ENCODE measurements at places on chromosomes 6 and 20.

GRCh38 chr6:150200428-150201100, 57.7 kb downstream of the PPP1R14C start:
- no peak for DNase-seq

DNA sequence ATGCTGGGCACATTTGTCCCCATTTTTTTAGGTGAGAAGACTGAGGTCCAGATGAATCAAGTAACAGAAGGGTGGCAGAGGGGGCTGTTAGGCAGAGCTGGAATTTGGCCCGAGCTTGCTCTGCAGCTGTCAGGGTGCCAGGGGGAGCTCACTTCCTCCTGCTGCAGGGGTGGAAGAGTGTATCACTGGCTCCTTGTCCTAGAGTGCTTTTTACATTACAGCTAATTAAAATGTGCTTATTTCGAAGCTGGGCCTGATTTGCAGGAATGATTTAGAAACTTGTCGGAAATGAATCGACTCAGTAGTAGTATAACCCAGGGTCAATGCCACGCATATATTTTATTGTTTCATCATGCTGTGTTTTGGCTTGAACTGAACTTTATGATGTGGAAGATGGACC, 11.1 kb downstream of the TOX2 start:
- peak; percentile 66 for DNase-seq

DNA sequence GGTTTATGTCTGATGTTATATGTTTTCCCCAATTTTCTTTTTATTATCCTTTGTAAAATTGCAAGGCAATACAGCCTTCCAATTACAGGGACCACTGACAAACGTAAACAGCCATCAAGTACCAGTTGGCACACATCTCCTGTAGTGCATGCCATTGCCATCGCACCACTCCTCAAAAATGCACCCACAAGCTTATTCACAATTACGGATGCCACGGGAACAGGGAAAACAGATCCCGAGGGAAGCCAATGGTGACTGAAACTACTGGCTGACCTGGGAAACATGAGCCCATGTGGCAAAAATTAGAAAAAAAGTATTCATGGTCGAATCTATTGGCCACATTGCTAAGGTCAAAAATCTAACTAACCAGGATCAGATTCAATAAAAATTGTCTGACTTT, 395.2 kb downstream of the PAX1 start:
- DNase-seq = no peak

DNA sequence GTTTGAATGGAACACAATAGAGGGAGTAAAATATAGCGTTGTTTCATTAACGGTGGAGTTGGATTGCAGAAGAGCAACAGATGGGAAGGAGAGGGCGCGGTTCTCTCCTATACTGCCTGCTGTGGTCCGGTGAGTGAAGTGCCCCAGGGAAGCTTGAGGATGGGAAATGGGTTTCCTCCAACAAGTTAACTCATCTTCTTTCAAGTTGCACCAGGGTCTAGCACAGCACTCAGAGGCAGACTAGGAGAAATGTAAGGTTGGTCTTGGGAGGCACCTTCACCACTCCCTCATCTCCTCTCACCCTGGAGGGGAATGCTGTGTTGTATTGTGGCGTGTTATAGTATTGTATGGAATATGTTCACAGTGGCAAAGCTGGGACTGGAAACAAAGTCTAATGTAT, 96.9 kb upstream of the SLC24A3 start:
- no peak for DNase-seq

GRCh38 chr6:156590482-156590881, 186.7 kb upstream of the ARID1B start:
- no peak for DNase-seq

DNA sequence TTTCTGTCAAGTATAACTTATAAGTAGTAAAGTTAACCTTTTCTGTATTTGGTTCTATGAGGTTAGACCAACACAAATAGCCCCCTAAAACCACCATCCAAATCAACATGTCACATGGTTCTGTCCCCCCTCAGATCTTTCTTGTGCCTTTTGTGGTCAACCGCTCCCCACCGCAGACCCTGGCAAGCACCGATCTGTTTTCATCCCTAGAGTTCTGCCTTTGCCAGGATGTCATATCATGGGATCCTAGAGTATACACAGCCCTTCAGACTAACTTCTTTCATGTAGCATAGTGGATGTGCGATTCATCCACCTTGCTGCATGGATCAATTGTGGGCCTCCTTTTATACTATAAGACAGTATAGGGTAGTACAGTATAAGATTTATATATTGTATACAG, 124.3 kb downstream of the BCAS1 start:
- no peak for DNase-seq

GRCh38 chr6:154931711-154932424, 63.2 kb upstream of the TIAM2 start:
- no peak for DNase-seq

DNA sequence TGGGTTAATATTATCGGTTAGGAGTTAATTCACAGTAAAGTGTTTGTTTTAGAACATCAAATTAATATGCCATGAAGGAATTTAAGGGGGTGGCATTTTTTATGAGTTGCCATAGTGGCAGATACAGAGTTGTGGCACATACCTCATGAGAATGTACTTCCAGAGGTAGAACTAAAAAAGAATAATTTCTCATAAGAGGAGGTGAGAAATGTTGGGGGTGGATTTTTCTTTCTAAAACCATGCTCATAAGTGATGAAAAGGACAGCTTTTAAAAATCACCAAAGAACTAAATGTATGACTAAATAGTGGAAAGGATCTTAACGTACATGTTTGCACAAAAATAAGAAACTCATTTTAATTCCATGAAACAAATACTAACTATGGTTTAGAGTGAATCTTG, 58.7 kb downstream of the SHLD1 start:
- no peak for DNase-seq

GRCh38 chr6:163189609-163190008, 224.9 kb upstream of the QKI start:
- DNase-seq = no peak

GRCh38 chr6:44001318-44002066, 125.8 kb downstream of the MRPL14 start:
- no peak for DNase-seq

DNA sequence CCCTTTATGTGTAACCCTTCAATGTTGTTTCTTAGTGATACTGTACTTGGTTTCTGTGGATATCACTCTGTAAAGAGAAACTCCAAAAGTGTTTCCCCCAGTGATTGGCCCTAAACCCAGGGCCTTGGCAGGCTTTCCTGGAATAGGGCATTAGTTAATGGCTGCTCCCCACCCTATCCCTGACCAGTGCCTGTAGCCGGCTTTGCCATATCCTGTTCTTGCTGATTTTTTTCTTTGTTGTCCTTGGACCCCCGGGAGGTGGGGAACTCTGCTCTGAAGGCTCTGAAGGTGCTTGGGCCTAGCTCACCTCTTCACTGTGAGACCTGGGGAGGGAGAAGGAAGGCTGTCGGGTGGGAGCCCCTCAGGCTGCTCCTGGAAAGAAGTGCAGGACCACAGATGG, 120.1 kb downstream of the TCP11 start:
- peak; percentile 53 for DNase-seq

- no peak for DNase-seq
Observed at GRCh38 chr20:50142812-50143211, 10.7 kb downstream of the PEDS1 start.
